Activated CD4-positive, alpha-beta T cell treated with anti-CD3 and anti-CD28 coated beads, Interleukin-2, amount 50 U/mL, for 16 hours (primary cell): ENCODE measurements at places on chromosomes 6 and 20.

DNA sequence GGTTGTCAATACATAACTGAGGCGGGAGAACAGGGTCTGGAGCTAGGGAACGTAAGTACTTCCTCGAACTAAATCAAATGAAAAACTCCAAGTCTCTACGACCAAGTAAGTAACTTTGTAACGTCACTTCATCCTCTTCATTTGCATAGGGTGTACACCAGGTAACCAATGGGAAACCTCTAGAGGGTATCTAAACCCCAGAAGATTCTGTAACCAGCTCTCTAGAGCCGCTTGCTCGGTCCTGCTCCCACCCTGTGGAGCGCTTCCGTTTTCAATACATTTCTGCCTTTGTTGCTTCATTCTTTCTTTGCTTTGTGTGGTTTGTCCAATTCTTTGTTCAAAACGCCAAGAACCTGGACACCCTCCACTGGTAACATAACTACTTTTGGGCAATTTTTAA, 133.5 kb upstream of the TMEM170B start:
- no peak for DNase-seq

GRCh38 chr6:88921734-88922133, 41.7 kb downstream of the RNGTT start:
- no peak for DNase-seq

GRCh38 chr6:148967011-148967520, 220.2 kb downstream of the UST start:
- no peak for DNase-seq

DNA sequence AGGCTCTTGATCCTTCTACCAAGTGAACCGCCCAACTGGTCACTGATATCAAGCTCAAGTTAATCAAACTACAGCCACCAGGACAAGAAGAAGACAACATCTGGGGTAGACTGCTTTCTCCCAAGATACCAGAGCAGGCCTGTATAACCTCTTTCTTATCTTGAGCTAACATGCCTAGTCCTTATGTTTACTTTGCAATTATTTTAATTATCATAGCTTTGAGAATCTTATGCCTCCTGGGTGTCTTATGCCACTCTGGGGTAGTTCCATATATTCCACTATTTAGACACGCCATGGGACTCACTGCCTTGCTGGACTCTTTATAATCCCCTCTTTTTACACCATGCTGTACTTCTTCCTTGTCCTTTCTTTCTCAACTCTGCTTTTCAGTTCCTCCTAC, 41.5 kb upstream of the ECI2 start:
- no peak for DNase-seq

DNA sequence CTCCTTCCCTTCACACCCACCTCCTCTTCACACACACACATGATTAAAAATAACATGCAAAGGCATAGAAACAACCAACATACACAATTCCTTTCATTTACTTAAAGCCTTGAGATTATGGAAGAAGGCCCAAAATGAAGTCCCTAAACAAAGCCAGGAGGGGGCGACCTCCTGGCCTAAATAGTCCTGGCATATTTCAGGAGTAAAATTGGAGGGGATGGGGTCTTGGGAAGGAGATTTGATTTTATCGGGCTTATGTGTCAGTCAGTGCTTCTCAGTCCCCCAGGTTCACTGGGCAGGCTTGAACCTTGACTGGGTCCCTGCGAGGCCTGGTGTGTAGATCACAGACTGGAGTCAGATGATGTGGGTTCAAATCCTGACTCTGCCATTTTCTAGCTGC, 266.4 kb downstream of the SAMD5 start:
- DNase-seq = no peak

- no peak for DNase-seq
These were observed 304.7 kb downstream of the FARS2 start for GRCh38 chr6:5565971-5566370.

GRCh38 chr6:163176097-163176496, 238.4 kb upstream of the QKI start:
- DNase-seq = no peak

- DNase-seq = no peak
These were observed 17.5 kb downstream of the ZNF217 start for GRCh38 chr20:53576195-53576580.
